NB4 (cell line): ENCODE measurements at places on chromosomes 7 and 10.

GRCh38 chr7:118087126-118087525, 96.8 kb upstream of the LSM8 start:
- DNase-seq = no peak

DNA sequence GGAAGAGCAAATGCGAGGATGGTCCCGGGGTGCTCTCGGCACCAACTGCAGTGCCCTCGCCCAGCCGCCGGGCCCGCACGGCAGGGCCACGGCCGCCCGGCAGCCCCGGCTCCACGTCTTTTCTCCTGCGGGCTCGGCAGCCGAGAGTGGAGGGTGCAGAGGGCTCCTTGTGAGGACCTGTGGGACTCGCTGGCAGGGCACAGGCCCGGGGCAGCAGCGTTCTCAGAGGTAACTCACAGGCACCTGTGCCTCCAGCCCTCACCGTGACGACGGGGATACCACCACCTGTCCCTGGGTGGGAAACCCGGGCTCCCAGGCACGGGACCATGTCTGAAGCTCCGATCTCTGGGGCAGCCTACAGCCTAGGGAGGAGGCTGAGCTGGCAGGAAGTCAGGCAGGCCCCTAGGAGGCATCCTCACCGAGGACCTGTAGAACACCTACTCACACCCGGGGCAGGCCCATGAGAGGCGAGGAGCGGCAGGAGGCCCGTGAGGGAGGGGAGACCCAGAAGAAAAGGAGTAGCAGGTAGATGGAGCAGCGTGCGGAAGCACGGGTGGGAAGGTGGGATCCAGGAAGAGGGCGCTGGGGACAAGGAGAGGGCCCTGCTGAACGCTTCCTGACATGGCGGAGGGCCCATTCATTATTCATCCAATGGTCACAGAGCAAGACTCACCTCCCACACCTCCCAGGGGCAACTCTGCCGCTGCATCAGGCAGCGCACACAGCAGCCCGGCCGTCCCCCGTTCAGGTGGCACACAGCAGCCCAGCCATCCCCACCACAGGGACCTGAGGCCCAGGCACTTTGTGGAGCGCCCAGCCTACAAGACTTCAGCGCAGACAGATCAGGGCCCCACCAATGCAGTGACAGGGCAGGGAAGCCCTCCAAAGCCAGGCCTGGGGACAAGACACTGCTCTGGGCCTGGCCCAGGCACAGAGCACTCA, 244.9 kb downstream of the MAD1L1 start:
- DNase-seq = no peak

DNA sequence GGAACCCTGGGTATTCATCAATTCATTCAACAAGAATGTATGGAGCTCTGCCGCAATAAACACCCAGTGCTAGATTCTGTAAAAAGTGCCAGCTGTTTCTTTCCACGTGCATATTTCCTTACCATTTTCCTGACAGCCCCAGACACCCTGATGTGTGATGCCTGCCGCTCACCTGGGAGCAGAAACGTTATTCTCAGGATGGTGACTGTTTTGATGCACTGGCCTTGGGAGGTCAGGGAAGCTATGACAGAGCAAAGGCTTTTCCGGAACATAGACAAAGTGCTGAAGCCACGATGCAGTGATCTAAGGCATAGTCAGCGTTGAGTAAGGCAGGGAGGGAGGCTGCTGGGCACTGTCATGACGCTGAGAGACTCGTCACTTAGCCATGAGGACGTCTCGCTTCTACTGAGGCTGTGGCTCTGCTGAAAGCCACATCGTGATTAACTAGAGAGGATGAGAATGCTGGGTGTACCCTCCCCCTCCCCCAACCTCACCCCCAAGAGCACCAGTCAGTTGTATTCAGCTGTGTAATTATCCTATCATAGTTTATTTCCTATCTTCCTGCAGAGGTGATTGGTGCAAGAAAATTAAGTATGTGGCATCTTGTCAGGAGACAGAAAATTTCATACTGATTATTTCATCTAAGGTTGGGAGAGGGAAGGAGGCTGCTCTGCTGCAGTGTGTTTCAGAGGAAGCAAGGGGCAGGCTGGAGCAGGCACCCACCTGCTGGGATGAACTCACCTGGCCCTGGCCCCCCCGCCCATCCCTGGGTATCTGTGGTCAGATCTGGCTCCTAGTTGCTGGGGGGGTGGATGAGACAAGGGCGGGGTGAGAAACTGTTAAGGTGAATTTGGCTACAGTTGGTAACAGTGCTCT, 48.8 kb upstream of the SMNDC1 start:
- DNase-seq = peak; percentile 23

- no peak for DNase-seq
Measured at GRCh38 chr7:40403703-40404476, 269.1 kb downstream of the SUGCT start.

DNA sequence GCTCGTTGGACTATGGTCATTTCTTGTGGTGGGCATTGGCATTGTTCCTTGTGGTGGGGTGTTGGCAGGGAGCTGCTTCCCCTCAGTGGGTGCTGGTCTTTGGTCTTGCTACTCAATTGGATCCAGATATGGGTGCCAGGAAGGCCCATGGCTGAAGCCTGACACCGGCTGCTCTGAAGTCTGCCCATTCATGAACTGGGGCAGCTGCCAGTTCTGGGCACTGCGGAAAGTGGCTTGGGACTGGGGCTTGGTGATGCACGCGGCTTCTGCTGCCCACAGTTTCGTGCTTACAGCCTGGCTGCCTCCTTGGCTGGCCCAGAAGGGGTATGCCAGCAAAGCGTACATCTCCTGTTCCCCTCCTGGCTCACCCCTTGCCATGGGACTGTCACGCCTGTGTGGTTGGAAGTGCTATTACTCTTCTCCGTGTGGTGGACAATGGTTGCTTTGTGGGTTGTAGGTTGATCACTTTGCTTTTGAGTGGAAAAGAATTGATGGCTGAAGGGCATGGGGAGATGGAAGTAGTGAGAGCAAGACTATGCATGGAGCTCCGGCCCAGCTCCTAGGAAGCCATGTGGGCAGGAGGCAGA, 54.7 kb downstream of the ADAMTS14 start:
- no peak for DNase-seq

- DNase-seq = no peak
Measured at GRCh38 chr10:75707080-75707840, 275.8 kb downstream of the LRMDA start.

GRCh38 chr10:113202011-113202410, 252.0 kb downstream of the TCF7L2 start:
- DNase-seq = no peak

DNA sequence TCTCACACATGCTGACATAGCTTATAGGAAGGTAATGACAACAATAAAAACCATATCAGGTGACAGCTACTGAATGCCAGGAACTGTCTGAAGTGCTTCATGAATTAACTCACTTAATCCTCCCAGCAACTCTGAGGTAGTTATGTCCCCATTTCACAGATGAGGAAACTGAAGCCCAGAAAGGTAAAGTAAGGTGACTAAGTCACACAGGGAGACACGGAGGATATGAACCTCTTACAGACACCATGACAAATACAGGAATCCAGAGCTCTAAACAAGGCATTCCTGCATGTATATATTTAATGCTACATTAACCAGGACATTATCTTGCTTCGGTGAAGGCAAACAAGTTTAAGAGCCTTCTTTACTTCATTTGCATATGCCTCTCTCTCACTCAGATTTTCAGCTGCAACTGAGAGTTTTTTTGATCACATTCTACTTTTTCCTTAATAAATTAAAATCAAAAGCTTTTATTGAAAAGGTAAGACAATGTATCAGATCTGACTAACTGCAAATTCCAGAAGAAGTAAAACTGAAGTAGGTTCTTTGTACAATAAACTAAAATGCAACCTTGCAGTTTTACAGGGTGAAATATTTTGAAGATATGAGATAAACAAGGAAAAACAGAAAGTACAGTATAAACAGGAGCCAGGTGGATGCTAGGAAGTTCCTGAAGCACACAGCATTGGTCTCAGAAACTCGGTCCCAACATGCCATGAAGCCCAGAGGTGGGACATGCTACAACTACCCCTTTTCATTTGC, 79.5 kb downstream of the SGMS1 start:
- no peak for DNase-seq

GRCh38 chr10:79238158-79238520, 109.1 kb upstream of the PPIF start:
- DNase-seq = no peak

- no peak for DNase-seq
Measured at GRCh38 chr7:142629588-142630260, 119.5 kb upstream of the PRSS1 start.

- no peak for DNase-seq
Measured at GRCh38 chr7:49805371-49806007, 32.1 kb downstream of the VWC2 start.

DNA sequence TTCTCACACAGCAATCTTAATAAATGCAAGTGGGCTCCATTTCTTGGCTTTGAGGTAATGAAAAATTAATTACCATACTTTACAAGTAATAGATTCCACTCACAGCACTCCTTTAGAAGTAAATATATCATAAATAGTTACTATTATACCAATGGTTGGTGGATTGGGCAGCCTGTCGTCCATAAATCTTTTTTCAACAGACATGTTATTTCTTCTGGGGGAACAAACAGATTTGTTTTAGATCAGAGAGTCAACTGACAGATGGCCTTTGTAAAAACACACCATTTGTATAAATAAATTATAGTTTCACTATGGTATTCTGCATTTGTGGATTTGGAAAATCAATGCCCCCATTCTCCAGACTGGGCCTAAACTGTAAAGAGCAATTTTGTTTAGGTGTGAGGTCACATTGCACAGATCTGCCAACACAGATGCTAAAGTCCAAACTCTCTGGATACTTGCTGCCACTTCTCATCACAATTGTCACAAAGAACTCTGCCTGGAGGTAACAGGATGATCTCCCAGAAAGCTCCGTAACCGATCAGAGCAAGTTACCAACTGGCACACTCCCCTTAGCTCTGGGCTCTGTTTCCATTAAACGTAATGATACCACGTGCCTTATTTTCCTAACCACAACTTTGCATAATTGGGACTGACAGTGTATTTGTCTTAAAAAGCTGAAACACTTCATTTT, 4.5 kb upstream of the MACROH2A2 start:
- DNase-seq = no peak

DNA sequence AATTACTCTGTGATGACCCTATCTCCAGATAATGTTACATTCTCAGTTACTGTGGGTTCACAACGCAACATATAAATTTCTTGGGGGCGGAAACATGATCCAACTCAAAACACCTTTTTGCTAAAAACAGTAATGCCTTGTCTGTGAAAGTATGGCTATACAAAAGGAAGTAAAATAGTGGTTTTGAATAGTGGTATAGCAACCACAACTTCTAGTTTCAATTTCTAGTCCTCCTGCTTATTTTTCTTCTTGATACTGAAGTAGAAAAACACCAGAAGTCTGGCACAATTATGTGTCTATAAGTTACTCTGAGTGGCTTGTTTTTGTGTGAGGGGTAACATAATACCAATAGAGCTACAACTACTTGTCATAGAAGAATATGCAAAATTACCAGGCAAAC, 21.5 kb upstream of the ZNF800 start:
- DNase-seq = peak; percentile 30

DNA sequence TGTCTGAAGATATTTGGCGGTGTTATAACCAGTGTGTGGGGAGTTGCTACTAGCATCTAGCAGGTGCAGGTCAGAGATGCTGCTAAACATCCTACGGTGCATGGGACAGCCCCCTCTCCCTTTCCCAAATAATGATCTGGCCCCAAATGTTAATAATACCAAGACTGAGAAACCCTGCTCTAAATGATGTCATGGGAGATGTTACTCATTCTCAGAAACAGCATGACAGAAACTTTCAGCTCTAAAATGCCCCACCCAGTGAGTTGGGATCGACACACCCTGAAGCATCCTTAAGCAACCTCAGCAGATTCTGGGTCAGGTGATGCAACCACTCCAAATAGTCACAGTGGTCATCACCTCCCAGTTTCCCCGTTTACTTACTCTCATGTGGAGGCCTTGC, 108.8 kb upstream of the MPP7 start:
- DNase-seq = no peak

DNA sequence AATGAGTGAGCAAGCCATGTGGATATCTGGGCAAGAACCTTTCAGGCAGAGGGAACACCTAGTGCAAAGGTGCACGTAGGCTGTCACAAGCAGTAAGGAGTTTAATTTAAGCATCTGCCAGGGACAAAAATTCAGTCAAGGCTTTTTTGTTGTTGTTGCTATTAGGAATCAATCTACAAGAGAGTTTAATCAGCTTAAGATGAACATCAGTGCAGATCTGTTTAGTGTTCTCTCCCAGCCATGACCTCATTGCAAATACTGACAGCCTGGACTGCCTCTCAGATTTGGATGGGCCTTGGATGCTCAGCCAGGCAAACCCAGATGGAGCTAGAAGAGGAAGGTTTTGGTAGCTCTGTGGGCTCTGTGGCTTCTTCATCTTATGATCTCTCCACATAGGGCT, 3.3 kb upstream of the GLCCI1 start:
- DNase-seq = no peak

- no peak for DNase-seq
Measured at GRCh38 chr7:72336632-72337389, 75.3 kb downstream of the CALN1 start.

DNA sequence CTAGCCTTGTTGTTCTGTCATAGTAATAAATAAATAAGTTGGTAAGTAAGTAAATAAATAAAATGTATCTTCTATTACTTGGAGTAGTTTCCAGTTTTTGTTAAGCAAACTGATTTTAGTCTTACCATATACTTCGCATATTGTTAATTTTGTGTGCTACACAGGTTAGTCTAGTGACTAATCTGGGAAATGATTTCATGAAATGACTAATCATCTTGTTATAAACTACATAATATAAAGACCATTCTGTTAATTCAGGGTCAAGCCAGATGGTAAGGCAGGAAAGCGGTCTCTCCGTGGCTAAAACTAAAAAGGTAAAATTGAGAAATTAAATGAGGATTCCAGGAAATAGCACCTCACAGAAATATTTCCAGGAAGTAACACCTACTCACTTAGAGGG, 58.5 kb upstream of the FOXP2 start:
- no peak for DNase-seq

- DNase-seq = no peak
Measured at GRCh38 chr7:90709501-90710465, 113.7 kb downstream of the CDK14 start.

- DNase-seq = peak; percentile 86
Measured at GRCh38 chr7:50826371-50827172, 43.9 kb upstream of the GRB10 start.

DNA sequence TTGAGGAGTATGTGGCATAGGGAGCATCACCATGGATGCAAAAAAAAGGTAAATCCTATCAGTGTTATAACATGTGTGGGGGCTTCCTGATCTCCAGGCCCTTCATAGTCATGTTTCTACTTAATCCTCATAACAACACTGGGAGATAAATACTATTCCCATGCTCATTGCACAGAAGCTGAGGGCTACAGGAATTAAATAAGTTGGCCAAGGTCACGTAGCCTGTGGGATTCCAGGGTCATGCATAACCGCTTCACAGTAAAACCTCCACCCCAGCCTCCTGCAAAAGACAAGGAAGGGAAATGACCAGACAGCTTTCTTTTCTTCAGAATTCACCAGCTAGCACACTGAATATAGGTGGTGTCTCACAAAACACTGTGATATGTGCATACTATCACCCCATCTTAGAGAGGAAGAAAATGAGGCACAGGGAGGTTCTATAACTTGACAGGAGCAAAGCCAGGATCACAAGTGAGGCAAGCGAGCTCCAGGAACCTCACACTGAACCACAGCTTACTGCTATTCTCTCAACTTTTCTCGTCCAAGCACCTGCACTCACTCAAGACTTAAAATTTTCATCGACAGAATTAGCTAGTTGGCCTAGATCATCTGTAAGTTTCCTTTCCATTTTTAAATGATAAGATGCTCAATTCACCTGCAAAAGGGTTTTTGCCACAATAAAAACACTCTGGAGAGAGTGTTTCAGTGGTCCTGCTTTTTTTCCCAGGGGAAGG, 13.4 kb downstream of the JAZF1 start:
- DNase-seq = no peak
